ENCODE measurements at places on chromosomes 6 and 20. TPM values are rescaled to one million over a fixed set of nuclear protein-coding genes. Genes with fewer than 3 reads are reported as not detected.

- DNase-seq: no peak
These were observed 23.5 kb upstream of the IBTK start for GRCh38 chr6:82270881-82271635.

DNA sequence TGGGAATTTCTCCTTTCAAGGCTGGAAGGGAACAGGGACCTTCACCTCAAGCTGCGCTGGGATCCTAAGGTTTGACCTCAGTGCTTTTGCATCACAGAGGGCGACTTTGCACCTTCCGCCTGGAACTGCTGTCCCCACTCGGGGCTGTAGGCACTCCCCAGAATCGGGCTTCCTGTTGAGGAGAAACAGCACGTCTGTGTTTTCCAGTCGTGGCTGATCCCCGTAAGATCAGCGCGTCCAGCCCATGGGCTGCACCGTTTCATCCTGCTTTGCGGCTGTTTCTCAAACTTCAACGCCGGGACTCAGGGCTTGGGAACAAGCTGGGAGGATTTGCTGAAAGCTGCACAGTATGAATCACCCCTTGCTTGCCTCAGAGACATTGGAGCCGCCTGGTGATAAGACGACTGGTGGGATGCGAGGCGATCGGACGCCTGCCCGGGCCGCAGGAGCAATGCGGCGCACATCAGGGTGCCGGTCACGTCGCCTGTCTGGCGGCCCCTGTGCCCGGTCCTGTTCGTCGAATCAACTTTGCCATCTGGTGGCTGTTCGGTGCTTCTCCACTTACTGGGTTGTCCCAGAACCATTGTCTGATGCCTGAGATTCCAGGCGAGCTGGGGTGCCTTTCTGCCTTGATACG, 53.6 kb upstream of the FRMD1 start:
- peak; percentile 14 for DNase-seq

DNA sequence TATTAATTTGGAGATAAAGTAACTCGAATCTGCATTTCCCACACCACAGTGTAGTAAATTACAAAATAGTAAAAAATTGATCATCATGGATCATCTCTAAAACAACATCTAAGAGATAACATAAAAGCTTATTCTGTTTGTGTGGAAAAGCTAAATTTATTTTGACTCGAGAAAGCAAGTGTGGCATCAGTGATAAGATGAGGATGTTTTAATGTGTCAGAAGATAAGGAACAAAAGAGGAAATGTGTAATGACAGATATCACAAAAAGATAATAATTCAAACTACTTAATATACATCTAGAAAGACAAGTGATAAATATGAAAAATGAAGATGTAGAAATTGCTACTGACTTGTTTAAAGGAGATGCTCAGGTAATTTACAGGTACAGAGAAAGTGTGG, 74.1 kb downstream of the DNAH8 start:
- DNase-seq: no peak

DNA sequence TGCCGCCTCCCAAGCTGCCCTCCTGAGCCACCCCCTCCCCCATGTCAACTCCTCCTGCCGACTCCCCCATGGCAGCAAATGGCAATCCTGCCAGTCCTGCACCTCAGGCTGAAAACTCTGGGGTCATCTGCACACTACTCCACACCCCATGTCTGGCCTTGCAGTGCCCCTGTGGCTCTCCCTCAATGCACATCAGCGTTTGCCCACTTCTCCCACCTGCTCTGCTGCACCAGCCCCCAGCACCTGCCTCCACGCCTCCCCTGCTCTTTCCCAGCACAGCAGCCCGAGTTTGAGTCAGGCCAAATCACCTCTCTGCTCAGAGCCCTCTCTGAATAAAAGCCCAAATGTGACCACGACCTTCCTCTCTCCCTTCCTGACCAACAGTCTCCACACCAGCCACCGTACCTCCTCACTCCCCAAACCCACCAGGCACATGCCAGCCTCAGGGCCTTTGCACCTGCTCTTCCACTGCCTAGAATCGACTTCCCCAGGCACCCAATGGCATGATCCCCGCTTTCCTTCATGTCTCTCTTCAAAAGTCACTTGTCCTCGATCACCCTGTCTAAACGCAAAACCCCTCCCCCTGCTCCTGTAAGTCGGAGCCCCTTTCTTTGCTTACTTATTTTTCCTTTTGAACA, 4.3 kb downstream of the PXDC1 start:
- DNase-seq: no peak

- DNase-seq: no peak
These were observed 1063.3 kb upstream of the CITED2 start for GRCh38 chr6:140437619-140438345.

DNA sequence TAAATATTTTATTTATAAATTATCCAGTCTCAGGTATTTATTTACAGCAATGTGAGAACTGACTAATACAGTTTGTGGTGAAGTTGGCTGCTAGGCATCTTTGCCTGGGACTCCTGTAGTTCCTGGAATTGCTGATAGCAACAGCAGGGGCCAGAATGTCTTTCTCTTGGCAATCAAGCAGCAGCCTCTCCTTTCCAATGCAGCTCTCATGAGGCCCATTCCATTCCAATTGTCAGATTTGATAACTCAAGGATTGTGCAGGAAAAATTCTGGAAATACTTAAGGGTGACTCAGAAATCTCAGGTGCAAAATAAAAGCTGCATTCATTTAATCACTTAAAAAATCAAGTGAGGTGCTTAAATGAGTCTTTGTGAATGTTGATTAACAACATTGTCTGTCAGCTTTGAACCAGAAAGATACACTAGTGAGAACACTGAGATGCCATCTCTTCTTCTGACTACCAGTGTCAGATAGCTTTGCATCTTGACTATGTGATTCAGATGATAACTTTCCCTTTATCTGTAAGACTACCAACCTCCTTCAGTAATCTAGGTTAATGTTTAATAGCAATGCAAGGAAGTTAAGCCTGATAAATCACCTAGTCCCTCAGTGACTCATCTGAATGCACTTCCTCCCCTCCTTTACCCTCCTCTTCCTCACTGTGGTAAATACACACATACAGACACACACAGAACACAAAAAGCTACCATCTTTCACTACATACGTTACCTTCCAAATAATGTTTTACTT, 32.1 kb upstream of the COL21A1 start:
- DNase-seq: no peak

DNA sequence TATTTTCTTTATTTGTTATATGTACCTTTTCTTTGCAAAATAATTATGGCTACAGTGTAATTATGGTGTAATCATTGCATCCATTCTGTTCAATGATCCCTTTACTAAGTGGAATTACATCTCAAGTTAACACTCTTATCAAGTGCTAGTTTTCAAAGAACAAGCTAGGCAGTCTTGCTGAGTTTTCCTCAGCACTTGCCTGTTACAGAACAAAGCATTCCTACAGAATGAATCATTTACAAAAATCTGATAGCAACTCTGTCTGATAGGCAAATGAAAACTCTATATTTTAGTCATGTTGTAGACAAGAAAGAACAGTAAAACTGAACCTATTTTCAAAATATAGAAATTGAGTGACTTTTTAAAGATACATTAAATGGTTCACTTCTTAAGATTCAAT, 109.8 kb upstream of the POU3F2 start:
- DNase-seq: no peak

GRCh38 chr6:152089992-152090391, 282.5 kb downstream of the ESR1 start:
- DNase-seq: no peak

GRCh38 chr20:20525756-20526155, 157.9 kb downstream of the INSM1 start:
- no peak for DNase-seq

DEFB110 gene
- not detected for total RNA-seq

WFDC12 gene
- not detected for total RNA-seq

ERVFRD-1 gene
- total RNA-seq: not detected

HCRTR2 gene
- not detected for total RNA-seq

HSPA1L gene
- total RNA-seq: 0.95 TPM

HLA-DQA2 gene
- total RNA-seq: not detected

POM121L2 gene
- total RNA-seq: not detected

Data from activated naive CD4-positive, alpha-beta T cell treated with anti-CD3 and anti-CD28 coated beads for 36 hours (primary cell).